Karpas-422 (cell line): ENCODE measurements at places on chromosomes 5 and 9. TPM values are rescaled to one million over a fixed set of nuclear protein-coding genes. Genes with fewer than 3 reads are reported as not detected.

DNA sequence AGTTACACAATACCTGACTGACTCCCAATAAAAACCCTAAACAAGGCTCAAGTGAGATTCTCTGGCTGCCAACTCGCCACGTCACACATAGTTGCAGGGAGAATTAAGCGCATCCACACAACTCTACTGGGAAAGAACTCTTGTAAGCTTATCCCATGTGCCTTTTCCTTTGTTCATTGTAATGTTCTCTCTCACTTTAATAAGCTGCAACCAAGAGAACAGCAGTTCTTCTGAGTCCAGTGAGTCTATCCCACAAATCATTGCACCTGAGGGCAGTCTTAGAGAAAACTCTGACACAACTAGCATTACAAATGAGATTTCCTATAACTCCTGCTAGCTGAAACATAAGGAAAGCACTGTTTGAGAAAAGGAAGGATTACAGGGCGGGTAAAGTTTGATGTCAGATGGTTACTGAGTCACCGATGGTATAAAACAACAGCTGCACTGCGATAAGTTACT lies 27.4 kb downstream of the CENPK start:
- DNase-seq: no peak

DNA sequence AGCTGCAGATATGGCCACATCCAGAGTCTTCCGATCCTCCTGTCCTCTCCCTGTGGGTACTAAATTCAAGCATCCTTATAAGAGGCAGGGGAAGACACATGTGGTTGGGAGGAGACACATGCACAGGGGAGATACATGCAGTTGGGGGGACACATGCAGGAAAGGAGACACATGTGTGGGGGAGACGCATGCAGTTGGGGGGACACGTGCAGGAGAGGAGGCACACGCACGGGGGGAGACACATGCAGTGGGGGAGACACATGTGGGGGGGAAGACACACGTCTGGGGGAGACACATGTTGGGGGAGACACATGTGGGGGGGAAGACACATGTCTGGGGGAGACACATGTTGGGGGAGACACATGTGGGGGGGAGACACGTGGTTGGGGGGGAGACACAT lies 21.2 kb upstream of the OLFM1 start:
- DNase-seq: no peak

- no peak for DNase-seq
Measured at GRCh38 chr5:107402434-107403227, 268.1 kb downstream of the EFNA5 start.

DNA sequence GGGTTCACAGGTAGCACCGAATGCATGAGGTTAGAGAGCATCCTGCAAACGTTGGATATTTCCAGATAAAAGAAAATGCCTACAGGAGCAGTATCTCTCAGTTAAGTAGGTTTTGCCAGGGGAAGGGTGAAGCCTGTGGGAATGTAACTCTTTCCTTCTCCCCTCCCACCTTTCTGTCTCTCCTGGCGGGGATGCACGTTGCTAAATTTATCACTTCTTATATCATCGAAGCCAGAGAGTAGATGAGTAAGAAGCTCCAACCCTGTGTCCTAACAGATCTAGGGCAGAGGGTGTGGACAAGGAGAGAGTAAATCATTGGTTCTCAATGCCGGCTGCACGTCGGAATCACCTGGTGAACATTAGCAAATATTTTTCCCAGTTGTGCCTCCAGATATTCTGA lies 457.5 kb downstream of the ENC1 start:
- DNase-seq: no peak

DNA sequence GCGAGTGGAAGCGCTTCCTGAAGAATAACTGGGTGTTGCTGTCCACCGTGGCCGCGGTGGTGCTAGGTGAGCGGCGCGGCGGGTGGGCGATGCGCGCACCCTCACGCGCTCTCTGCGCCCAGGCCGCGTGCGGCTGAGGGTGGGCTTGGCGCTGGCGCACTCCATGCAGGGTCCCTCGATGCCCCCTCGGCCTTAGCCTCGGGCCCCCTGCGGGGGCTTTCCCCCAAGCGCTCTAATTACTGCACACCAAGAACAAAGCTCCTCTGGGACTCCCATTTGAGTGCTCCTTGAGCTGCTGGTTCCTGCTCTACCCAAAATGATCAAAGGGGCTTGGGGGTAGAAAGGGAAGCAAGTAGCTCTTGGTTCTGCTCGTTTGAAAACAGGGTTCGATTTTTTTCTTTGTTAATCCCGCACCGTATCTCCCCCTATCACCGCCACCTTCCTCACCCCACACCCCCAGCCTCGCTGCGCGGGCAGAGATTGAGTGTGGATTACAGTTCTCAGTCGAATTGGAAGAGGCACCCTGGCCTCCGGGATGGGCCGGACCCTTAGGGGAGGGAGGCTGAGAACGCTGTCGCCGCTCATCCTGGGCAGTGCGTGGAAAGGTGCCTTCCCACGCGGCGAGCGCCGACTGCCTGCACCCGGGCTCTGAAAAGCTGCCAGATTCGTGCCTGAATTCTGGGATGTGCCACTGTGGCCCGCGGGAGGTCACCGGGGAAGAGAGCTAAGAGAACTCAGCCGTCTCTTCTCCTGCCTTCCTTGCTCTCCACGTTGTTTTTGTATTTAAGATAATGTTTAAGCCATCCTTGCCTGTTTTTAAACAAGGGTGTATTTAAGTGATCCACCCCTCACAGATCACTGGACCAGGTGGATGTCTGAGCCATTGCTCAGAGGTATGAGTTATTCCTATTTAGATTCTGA lies 697 bp downstream of the SLC1A1 start:
- no peak for DNase-seq

Gene SMC2
- 16.5 and 24.9 TPM in 2 replicates for total RNA-seq

- no peak for DNase-seq
Measured at GRCh38 chr5:96972599-96973334, 36.9 kb downstream of the LNPEP start.

Gene CNTFR
- total RNA-seq: not detected in 2 replicates
